ENCODE measurements at places on chromosomes 12 and 14.

DNA sequence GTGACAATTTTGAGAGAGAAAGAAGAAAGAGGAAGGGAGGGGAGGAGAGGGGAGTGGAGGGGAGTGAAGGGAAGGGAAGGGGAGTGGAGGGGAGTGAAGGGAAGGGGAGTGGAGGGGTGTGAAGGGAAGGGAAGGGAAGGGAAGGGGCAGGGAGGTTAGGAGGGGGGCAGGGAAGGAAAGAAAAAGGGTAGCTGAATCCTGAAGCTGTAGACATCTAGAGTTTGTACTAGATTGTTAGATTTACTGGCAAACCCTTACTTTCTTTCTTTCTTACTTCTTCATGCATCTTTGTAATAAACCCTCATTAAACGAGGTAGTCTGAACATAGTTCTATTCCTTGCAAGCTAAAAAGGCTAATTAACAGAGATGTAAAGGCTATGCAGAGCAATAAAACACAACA is 378.0 kb downstream of the MDGA2 start:
- DNase-seq = no peak

DNA sequence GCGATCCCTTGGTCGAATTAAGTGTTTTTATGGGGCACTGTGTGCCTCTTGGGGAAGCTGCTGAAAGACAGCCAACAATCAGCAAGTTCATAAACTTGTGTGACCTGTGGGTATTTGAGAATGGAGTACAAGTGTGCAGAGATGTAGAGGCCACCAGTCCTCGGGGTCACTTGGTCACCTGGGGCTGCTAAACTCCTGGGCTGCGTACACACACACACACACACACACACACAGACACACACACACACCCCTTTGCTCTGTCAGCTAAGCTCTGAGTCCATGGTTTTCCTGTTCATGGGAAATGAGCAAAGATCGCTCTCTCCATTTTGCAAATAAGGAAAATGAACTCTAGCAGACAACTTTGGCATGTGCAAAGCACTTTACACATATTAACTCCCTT is 24.5 kb downstream of the DYRK4 start:
- DNase-seq = no peak

- no peak for DNase-seq
Measured at GRCh38 chr14:33551963-33552362, 398.9 kb downstream of the EGLN3 start.

DNA sequence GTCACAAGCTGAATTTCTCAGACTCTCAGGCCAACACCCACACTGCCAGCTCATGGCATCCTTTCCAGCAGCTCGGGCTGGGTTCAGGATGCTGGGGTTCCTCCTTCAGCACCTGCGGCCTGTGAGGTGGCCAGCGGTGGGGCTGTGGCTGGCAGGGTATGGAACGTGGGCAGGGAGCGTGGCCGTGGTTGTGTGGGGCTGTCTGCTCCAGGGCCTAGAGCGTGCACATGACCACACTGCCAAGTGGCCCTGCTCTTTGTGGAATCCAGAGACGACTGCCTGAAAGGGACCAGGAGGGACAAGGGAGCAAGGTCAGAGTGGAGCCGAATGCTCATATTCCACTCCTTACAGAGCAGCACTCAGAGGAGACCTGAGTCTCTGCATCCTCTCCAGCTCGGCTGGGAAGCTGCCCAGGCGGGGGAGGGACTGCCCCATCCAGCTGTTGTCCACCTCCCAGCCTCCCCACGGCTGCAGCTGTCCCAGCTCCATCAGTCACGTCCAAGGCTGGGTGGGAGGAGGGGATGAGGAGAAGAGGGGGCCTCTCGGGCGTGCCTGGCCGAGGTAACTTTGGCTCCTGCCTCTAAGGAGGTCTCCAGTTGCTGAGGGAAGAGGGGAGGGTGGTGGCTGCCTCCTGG is 71.3 kb downstream of the TSPAN9 start:
- no peak for DNase-seq

DNA sequence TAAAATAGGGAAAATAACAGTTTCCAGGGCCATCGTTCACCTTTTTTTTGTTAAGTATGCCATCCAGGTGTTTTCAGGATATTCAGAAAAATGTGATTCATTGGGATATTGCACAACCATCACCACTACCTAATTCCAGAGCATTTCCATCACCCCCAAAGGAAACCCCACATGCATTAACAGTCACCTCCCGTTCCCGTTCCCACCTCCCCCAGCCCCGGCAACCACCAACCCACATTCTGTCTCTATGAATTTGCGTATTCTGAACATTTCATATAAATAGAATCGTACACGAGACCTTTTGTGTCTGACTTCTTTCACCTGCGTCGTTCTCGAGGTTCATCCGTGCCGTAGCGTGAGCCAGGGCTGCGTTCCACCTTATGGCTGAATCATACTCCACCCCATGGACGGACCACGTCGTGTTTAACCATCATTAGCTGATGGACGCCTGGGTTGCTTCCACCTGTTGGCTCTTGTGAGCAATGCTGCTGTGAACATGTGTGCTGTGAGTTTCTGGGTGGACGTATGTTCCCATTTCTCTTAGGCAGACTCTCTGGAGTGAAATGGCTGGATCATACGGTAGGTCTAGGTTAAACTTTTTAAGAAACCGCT is 51.0 kb upstream of the NCOR2 start:
- no peak for DNase-seq

- DNase-seq = no peak
Measured at GRCh38 chr12:123992118-123992825, 19.3 kb downstream of the ZNF664 start.

GRCh38 chr12:126488806-126489205 is 1423.6 kb downstream of the AACS start:
- DNase-seq = no peak

GRCh38 chr14:87688524-87688923 is 304.5 kb downstream of the GALC start:
- no peak for DNase-seq

DNA sequence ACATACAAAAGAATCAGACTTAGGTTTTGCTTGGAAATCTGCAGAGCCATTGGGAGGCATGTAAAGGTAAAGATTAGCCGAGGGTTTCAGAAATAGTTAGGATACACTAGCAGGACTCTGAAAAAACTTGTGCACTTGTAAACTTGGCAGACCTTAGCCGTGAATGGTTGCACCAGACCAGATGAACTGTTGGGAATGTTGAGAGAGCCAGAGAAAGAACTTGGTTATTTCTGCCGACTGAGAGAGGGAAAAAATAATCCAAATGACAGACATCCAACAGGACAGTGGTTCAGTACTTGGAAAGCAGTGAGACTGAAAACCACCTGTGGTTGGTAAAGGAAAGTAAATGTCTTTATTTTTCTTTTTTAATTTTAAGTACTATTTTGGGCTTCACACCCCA is 222.5 kb upstream of the DDHD1 start:
- no peak for DNase-seq

DNA sequence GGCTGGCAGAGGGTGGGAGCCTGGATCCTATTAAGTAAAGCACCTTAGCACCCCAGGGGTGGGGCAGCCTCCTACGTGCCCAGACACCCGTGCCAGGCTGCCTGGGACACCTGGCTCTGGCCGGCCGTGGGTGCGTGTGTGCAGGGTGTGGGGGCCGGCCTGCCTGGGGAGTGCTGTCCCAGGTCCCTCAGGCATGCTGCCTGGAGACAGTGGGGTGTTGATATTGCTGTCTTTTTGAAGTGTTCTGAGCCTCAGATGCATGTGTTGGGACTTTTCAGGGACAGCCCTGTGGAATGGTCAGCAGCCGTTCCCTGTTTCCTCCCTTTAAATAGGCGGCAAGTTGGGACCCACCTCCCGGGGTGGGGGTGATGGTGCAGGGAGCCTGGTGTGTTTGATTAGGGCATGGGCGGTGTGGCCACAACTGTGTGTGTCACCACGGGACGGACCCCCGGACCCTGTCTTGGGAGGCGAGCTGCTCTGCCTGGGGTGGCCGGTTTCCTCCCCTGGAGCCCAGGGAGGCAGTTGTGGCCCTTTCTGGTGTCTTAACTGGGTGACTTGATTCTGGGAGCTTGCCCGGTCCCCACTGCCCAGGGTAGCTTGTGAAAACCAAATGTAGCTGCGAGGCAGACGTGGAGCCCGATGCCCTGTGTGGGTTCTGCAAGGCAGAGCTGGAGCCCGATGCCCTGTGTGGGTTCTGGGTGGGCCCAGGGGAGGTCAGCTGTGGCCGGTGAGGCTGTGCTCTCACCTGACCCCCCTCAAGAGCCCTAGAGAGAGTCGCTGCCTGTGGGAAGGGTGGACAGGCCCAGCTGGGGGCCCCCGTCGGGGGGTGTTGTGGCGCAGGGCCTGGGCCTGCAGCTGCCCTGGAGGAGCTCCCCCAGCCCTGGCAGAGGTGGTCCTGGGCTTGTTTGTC is 8.2 kb downstream of the ULK1 start:
- DNase-seq = no peak

GRCh38 chr14:70152704-70153103 is 36.0 kb downstream of the SLC8A3 start:
- DNase-seq = no peak

DNA sequence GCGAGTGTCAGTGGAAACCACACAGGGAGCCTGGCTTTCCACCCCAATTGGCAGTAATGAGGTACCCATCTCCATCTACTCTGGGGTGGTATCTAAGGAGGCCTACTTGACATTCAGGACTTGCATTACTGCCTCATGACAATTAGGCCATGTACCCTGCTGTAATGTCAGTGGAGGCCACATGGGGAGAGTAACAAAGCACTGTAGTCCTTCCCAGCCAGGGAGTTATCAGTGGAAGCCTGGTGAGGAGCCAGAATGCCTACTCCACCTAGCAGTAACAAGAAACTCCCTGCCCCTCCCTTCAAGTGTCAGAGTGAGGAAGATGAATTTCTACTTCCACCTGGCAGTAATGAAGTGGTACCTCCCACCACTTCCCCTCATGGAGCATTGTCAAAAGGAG is 12.5 kb downstream of the TIMM9 start:
- no peak for DNase-seq

DNA sequence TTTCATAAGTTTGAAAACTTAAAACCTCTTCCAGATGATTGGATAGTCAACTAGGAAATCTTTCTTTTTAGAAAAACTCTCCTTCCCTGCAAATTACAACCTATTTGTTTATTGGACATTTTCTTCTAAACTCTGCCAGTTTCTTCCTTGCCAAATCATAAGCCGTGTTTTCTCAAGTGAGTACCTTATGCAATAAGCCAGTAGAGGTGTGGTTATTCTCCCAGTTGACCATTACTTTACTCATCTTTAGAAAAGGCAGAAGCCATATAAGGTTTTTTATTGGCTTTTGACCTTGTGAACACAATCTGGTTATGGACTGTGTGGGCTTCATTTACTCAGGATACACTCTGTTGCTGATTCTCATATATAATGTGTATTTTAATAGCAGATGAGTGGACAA is 14.6 kb downstream of the ACTR6 start:
- DNase-seq = no peak

DNA sequence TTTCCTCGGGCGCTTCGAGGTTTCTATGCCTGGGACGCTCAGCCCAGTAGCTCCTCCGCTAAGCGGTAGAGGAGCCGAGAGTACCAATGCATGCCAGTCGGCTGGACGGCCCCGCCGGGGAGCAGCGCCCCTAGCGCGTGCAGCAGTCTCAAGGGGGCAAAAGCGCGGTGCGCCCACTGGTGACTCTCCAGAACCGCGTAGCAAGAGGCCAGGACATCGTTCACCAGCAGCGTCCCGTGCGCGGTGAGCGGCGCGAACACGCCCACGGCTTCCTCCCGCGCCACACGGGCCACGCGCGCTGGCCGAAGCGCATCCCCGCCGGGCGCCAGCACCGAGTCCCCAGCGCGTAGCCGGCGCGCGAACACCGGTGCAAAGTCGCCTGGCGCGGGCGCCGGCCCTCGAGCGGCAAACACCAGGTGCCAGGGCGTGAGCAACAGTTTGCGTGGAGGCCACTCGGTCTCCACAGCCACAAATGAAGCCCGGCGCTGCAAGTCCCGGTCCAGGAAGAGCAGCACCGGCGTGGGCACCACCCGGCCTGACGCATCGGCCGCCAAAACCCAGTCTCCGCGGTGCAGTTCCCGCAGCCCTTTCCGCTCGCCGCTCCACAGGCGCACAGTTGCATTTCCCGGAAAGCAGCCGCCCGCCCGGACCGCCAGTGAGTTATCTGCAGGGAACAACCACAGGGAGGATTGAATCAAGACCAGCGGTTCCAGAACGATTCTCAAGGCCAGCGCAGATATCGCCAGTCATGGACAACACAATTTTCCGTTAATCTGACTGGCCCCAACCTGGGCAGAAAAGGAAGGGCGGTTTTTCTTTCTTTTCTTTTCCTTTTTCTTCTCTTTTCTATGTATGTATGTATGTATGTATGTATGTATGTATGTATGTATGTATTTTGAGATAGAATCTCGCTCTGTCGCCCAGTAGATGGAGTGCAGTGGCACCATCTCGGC is 4.5 kb downstream of the DHH start:
- no peak for DNase-seq

DNA sequence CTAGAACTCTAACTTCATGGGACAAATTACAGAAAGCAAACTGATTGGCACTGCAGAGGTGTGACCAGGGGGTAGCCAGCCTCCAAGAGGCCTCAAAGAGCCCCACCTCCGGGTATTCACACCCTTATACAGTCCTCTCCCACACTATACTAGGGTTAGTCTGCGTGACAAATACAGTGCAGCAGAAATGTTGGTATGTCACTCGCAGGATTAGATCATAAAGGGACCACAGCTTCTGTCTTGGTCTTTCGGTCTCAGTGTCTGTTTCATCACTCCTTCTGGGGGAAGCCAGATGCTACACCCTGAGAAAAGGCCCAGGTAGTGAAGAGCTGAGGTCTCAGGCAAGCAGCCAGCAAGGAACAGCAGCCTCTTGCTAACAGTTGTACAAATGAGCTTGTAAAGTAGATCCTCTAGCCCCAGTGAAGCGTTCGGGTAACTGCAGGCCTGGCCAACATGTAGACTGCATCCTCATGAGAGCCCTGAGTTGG is 68.9 kb upstream of the SAV1 start:
- no peak for DNase-seq

GRCh38 chr12:105226219-105226618 is 9.8 kb downstream of the APPL2 start:
- DNase-seq = no peak

DNA sequence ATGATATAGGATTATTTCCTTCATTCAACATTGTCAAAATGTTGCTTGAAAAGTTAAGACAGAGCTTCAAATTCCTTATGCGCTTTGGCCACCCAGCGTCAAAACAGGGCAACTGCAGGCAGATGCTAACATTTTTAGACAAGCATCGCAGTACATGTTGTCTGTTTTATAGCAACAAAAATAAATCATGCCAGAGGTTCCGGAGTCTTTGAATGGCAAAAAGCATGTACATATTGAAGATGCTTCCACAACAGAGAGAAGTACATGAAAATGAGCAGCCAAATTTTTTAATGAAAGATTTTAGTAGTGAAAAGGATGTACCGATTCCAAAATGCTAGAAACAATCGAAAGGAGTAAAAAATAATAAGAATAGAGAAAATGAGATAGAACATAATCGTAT is 49.8 kb upstream of the USP15 start:
- DNase-seq = peak; percentile 10

- no peak for DNase-seq
Measured at GRCh38 chr14:81765651-81766275, 232.1 kb upstream of the SEL1L start.

DNA sequence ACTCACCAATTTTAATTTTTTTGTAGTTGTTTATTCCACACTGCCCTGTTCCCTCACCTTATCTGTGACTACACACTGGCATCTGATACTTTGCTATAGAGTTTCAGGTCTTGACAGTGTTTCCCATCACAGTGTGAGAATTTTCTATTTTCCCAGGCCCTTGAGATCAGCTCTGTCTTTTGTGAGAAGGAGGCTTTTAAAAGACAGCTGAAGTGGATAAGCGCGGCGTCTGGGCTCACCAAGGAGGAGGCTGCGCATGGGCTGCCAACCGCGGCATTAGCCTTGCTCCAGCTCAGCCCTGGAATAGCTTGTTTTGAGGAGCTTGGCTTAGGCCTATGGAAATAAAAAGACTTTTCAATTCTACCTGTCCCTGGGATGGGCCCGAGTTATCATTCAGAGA is 181.3 kb downstream of the RMST start:
- DNase-seq = no peak

Data from stimulated activated CD4-positive, alpha-beta T cell treated with anti-CD3 and anti-CD28 coated beads, TNF-alpha, amount 100 ng/mL, for 4 hours (primary cell).